ENCODE measurements at places on chromosomes 7 and 10.

- DNase-seq: no peak
Measured at GRCh38 chr7:8389593-8390261, 43.7 kb upstream of the NXPH1 start.

GRCh38 chr7:17535776-17536175 lies 237.3 kb downstream of the AHR start:
- DNase-seq: no peak

DNA sequence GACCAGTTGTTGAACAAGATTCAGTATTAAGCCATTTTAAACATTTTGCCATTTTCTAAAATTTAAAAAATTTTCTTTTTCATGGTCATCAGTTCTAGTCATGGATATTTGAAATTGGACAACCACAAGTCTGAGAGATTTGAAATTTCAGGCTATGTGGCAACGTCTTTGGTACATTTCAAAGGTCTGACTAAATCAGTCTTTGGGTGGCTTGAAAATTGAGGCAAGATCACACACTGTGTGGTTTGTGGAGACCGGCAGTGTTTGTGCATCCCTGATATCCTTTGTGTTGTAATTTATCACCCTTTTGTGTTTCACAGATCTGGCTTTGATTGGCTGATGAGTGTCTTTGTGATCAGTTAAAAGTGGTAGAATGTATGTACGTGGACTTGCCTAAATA lies 35.7 kb downstream of the CCAR1 start:
- no peak for DNase-seq

- DNase-seq: no peak
Measured at GRCh38 chr10:132197271-132198067, 10.7 kb downstream of the DPYSL4 start.

DNA sequence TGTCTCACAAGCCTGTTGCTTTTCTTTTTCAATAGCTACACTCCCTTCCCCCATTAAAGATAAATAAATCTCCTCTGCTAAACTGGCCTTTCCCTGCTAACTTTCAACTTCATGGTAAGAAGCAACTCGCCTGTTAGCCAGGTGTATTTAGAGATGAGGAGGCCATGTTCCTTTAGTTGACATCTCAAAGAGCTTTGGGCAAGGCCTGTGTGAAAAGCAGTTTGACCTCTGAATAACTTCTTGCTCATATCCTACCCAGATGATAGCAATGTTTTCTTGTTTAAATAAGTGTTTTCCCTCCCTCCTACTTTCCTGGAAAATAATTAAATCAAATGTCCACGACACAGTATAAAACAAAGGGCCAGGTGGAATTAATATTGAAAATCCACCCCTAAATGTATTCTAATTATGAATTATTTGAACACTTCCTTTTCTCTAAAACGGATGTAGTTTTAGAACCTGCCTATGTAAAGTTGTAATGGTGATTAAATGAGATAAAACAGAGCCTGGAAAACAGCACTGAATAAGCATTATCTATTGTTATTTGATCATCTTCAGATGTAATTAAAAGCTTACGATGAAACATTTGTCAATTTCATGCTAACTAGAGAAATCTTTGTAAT lies 78.5 kb downstream of the HGF start:
- peak; percentile 73 for DNase-seq

- DNase-seq: no peak
Measured at GRCh38 chr7:33922820-33923219, 17.5 kb downstream of the BMPER start.

GRCh38 chr10:73887294-73888039 lies 13.1 kb upstream of the CAMK2G start:
- no peak for DNase-seq

DNA sequence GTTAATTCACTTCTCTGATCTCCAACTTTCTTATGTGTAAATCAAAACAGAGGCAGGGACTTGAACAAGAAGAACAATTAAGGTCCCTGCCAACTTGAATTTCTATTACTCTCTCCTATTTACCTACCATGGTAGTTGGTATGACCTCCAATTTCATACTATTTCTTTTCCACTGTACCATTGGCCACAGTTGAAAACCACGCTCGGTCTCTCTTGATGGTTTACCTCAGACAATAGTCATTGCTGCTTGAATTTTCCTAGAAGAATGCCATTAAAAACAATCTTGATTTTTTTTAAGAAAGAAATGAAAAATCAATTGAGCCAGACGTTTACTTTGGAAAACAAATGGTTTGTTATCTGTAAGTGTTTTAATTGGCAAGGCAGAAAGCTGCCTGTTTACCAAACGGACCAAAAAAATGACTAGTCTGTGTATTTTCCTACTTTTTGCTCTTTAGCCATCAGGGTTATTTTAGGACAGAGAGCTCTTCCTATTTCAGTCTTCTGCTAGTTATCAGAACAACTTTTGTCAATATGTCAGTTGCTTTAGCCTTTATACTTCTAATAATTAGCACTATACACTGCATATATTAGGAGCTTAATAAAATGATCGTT lies 157.5 kb upstream of the PLXDC2 start:
- no peak for DNase-seq

DNA sequence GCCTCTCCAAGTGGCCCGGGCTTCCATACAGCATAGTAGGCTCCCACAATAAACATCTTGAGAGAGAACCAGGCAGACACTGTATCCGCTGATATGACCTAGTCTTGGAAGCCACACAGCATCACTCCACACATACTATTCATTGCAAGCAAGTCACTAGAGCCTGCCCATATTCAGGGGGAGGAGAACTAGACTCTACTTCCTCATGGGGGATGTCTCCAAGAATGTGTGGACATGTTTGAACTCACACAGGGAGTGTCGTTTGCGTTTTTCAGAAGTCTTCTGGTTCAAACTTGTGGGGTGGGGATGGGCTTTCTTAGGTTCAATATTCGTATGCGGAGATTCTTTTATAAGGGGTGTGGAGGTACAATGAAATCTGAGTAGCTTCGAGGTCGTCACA lies 232.6 kb upstream of the HABP2 start:
- no peak for DNase-seq

DNA sequence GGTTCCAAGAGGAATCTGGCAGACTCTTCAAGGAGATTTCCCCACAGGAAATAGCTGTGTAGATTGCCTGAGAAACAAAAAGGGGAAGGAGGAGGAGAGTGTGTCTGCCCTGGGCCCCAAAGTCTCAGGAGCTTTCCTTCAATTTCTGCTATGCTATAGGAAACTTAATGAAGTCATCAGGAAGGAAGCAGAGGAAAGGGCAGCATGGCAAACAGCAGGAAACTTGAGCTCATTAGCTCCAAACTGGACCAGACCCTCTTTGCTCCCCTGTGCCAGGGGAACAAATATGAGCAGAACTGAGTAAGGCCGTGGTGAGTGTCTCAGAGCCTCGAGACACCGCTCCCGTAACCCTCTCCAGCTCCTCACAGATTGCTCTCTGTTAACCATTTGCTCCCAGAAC lies 4.8 kb upstream of the KCNIP2 start:
- DNase-seq: no peak

DNA sequence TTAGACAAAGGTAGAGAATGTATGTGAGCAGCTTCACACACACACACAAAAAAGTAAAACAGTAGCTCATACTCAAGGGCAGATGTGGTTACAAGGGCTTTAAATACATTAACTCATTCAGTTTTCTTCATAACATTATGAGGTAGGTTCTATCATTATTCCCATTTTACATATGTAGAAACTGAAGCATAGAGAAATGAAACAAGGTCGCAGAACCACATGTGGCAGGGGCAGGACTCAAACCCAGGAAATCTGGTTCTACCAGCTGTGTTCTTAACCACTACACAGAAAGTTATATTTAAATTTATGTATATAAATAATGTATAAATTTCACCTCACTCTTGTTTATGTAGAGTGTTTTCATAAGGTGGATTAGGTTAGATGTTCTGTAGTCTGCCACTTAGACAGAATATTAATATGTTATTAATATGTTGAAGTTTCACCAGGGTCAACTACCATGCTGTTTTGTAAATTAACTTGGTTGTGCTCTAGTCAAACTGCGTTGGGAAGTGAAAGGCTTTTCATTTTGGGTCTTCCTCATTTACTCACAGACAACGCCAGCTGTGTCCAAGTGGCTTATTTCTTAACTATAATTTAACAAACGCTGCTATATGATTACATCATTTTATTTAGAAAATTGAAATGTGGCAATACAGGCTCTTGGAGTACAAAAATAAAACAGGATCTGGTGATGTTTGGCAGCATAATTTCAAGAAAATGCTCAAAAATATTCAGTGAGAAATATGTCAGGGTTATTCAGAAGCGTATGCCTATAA lies 138.4 kb downstream of the MDFIC start:
- no peak for DNase-seq

GRCh38 chr7:132029369-132030085 lies 473.1 kb upstream of the PODXL start:
- DNase-seq: no peak

DNA sequence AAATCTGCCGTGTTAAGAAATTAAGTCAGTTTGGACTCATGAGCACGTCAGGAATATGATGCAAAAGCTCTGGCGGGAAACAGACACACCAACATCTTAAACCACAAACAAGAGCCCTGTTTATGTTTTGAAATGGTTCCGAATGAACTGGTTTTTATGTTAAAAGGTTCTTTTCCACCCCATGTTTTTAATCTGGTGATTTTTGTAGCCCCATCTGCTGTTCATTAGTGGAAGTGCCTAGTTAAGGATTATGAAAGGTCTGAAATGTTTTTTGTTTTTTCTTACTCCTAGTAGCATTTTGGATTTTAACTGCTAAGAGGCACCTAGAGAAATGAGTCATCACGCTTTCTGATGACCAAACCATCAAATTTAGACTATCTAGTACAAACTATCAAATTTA lies 404.1 kb upstream of the MKI67 start:
- no peak for DNase-seq

DNA sequence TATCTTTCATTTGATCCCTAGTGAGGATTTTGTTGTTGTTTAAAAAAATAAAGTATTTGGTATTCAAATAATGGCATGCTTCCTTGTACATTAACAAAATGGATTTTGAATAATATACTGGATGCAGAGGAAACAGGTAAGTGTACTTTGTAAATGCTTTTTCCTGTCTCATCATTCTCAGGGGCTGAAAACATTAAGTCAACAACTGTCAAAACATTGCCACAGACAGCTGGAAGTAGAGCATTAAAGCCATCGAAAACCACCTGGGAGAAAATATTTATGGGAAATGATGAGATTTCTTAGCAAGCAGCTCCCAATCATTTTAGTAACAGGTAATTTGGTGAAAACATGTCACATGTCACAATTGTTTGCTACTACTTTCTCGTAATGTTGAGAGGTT lies 10.7 kb downstream of the TAS2R39 start:
- no peak for DNase-seq

- DNase-seq: no peak
Measured at GRCh38 chr10:373015-373414, 237.8 kb downstream of the ZMYND11 start.

DNA sequence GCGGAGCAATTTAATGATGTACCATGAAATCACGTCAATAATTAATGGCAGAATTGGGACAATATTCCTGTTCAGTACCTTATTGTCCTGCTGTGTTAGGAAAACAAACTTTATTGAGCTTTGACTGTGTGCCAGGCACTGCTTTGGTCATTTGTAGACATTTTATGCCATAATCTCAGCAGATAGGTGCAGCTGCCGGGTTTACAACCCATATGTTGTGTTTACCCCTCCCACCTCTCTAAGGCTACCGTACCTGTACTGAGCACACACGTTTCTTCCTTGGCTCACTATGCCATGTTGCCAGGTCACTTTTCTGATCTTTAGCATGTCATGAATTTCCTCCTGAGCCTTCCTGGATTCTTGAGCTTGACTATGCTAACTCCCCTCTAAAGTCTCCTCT lies 422.2 kb downstream of the PHTF2 start:
- no peak for DNase-seq

- DNase-seq: no peak
Measured at GRCh38 chr7:35285799-35286198, 31.9 kb upstream of the TBX20 start.

- no peak for DNase-seq
Measured at GRCh38 chr7:101783381-101784181, 33.8 kb upstream of the CUX1 start.

GRCh38 chr7:151120896-151121295 lies 34.6 kb downstream of the AGAP3 start:
- DNase-seq: no peak

- DNase-seq: no peak
Measured at GRCh38 chr10:7889947-7890542, 71.7 kb downstream of the TAF3 start.

DNA sequence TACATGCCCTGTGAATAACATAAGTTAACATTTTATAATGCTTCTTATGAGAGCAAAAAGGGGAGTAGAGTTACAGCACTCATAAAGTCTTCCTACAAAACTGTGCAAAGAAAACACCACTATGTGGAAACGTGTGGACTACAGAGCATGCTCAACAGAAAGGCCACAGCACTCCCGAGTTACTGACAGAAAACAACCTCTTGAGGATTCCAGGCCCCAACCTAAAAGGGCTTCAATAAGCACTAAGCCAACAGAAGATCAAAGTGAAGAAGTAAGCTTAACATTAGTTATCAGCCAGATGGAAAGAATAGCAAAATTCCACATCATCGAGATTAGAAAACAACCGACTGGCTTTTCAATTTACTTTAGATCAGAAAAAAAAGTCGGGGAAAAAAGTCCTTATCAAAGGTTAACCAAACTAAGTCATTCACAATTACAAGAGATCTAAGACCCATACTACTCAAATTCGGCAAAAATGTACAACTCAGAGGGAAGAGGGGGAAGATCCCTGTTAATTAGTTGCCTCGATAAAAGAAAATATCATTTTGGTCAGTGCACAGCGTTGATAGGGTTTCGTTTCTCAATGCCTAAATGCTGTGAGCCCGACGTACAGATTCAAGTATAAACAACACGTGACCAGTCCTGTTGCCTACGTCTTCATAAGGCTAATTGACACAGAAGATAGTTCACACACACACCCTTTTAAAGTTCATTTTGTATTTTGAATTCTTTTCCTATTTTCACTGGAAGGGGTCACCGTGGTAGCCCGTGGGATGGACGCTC lies 1.4 kb downstream of the KBTBD2 start:
- peak; percentile 36 for DNase-seq

- no peak for DNase-seq
Measured at GRCh38 chr7:151894111-151895007, 17.4 kb upstream of the PRKAG2 start.

- no peak for DNase-seq
Measured at GRCh38 chr7:96241855-96242254, 80.0 kb downstream of the SLC25A13 start.

DNA sequence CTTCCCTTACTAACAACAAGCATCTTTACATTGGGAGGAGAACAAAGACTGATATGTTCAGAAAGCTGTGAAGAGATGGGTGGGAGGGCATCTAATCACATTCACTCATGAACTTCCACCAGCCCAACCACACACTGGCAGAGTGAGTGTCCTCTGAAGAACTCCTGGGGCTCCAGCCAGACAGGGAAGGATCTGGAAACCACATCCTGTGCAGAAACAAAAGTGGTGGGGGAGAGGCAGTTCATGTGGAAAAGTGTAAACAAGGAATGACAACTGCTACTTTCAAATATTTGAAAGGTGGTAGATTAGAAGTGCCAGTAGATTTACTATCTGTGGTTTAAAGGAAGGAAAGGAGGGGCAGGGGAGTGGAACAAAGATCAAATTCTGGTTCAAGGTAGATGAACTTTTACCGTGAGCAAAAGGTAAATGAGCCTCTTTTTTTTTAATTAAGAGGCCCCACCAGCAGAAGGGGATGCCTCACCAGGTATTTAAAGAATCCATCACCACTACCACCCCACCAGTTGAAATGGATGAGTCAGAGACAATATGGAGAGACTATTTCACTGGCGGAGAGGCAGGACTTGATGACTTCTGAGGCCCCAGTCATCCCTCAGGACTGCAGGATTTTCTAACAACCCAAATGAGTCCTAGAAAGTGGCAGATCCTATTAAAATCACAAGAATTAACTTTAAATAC lies 34.5 kb downstream of the GOT1 start:
- no peak for DNase-seq
